Stimulated activated CD8-positive, alpha-beta memory T cell treated with anti-CD3 and anti-CD28 coated beads, Interleukin-2, amount 100 ng/mL, for 1 hour (primary cell): ENCODE measurements at places on chromosomes 7 and 10.

DNA sequence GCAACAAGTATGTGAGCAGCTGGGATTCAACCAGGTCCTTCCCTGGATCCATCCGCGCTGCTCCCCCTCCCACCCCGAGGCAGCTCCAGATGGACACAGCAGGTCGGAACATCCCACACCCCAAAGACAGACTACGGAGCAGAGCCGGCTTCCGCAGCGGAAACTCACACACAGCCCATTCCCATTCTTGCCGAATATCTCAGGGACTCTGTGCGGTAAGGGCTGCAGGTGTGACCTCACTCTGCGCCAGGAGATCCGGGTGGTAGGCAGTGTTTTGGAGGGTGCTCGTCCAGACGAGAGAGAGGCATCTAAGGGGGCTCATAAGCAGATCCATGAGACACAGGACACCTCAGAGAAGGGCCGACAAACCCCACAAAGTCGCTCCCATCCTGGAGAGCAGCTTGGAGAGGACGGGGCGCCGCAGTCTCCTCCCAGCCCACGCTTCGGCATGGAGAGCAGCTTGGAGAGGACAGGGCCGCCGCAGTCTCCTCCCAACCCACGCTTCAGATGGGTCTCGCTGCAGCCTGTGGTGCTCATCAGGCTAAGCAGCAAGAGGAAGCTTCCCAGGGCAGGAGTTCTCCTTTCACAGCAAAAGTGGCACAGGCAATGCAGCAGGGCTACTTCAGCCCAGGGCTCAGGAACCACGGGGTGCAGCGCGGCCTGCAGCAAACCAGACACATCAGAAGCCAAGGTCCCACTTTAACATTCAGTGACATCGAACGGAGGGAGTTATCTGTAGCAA lies 179.9 kb downstream of the DIP2C start:
- DNase-seq: no peak

- peak; percentile 24 for DNase-seq
Observed at GRCh38 chr7:4830176-4830575, 31.7 kb downstream of the PAPOLB start.

GRCh38 chr10:132151951-132152505 lies 34.7 kb upstream of the DPYSL4 start:
- DNase-seq: no peak

DNA sequence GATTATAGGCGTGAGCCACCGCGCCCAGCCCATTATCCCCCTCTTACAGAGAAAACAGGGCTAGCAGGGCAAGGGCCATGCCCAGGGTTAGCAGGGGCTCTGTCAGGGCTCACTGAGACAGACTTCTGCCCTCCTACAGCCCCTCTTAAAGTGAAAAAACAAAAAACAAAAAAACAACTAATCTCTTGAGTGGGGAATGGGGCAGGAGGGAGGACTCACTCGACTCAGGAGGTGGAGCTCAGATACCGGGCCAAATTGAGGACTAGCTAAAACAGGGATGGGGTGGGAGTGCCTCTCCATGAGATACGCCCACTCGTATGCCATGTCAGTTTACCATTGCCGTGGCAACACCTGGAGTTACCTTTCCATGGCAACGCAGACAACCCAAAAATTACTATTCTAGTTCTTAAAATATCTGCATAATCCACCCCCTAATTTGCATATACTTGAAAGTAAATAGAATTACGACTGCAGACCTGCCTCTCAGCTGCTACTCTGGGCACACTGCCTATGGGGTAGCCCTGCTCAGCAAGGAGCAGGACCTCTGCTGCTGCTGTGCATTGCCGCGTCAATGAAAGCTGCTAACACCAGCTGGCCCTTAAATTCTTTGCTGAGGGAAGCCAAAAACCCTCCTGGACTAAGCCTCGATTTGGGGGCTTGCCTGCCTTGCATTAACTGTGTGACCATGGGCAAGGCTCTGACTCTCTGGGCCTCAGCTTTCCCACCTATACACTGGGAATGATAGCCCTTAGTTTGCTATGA lies 13.4 kb downstream of the SSC4D start:
- DNase-seq: no peak

DNA sequence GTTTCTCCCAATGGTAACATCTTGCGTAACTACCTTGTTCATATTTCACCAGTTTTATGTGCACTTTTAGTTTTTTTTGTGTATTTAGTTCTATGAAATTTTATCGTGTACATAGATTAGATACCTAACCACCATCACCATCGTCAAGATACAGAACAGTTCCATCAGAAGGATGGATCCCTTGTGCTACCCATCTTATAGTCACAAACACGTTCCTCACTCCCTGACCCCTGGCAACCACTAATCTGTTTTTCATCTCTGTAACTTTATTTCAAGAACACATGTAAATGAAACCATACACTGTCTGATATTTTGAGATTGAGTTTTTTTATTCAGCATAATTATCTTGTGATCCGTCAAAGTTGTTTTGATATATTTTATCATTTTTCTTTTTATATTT lies 29.9 kb downstream of the FANK1 start:
- no peak for DNase-seq
